ENCODE measurements at places on chromosomes 7 and 10.

DNA sequence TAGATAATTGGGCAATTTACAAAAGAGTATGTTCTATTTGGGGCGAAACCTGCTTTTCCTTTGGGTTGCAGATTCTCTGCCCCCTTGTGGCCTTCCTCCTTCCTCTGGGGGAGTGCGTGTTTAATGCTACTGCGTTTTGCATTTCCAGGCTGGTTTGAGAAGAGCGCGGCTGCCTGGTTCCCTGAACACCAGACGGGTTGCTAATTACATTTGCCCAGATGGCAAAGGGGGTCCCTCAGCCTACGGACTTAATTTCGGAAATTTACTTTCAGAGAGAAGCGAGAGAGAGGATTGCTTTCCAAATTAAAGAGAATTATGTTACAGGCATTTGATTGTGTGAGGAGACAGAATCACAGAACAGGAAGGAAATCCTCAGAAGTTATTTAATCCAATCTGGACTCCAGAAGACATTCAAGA, 91.9 kb upstream of the JAZF1 start:
- peak; percentile 76 for DNase-seq

DNA sequence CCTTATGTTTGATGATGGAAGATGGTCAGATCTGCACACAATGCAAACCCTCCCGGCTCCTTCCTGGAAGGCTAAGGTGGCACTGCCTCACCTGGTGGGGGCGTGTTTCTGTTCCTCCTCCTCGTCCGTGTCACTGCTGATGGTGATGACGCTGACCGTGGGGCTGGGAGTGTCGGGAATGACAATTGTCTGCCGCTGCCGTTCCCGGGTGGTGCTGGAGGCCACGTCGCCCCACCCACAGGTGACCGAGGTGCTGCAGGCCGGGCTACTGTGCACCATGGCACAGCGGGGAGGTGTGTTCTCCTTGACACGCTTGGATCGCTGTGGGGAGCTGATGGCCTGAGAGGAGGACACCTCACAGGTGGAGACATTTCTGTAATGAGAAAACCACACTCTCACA, 73.1 kb downstream of the CLEC2L start:
- DNase-seq, result no peak

GRCh38 chr10:91415816-91416215, 5.7 kb downstream of the HECTD2 start:
- DNase-seq, result no peak

- no peak for DNase-seq
Observed at GRCh38 chr10:132447446-132448247, 50.6 kb downstream of the PWWP2B start.

- no peak for DNase-seq
Observed at GRCh38 chr10:59227136-59227673, 50.8 kb downstream of the PHYHIPL start.

DNA sequence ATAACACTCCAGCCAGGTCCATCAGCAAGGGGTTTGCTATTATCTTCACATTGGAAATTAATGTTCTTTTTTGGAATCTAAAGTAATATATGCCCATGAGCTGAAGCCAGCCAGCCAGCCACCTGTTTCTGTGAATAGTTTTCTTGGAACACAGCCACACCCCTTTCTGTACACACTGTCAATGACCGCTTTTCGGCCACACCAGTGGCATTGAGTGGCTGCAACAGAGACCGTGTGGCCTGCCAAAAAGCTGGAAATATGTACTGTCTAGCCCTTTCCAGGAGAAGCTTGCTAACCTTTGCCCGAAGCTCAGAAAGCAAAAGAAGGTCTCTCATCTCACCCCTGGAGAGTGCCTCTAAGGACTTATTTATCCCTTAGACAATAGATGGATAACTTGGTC, 98.5 kb upstream of the NPS start:
- DNase-seq, result no peak

DNA sequence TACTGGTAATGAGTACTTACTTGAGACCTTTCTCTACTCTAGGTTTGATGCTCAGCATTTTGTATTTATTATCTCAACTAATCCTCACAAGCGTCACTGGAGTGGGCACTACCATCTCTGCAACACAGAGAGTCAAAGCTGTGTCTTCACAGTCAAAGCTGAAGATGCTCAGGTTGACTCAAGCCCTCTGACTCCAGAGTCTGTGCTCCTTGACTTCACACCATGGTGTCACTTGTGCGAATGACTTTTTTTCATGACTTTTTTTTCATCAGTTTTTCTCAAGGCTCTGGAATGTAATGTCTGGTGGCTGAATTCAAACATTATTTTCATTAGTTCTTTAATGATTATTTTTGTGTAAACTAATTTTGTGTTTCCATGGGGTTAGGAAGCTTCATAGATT, 30.4 kb upstream of the TARP start:
- no peak for DNase-seq

GRCh38 chr7:4748231-4748681, 27.2 kb upstream of the AP5Z1 start:
- no peak for DNase-seq

DNA sequence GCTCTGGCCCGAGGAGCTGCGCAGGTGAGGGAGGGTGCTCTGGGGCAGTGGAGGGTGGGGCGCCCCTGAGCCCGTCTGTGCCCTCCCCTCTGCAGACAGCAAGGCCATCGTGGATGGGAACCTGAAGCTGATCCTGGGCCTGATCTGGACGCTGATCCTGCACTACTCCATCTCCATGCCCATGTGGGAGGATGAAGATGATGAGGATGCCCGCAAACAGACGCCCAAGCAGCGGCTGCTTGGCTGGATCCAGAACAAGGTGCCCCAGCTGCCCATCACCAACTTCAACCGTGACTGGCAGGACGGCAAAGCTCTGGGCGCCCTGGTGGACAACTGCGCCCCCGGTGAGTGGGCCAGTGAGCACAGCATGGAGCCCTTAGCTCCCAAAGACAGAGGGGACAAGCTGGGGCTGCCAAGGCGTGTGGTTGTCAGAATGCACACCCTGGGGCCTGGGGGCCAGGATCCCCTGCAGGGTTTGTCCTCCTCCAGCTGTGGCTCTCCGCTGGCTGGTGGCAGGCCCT, 5.1 kb downstream of the FLNC start:
- DNase-seq, result no peak

DNA sequence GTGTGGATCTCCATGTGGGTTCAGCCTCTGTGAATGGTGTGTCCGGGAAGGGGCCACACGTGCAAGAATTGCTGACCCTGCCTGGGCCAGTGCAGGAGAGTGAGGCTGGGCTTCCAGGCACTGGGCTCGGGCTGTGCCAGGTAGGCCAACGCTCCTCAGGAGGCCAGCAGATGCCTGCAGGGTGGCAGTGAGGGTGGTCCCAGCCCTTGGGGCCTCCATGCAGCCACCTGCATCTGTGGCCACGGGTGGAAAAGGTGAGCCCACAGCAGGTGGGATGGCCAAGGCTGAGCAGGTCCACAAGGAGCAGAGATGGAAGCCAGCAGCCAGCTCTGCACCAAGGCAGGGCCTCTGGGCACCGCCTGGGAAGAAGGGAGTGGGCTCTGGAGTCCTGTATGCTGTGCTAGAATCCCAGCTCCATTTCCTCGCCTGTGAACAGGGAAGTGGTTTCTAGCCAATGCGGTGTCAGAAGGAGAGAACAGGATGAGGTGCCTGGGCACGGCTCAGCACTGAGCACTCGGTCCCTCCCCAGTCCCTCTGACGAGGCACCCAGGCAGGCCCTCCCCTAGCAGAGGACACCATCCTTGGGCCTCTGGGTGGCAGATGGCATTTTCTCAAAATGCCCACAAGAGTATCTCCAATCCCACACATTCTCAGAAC, 31.1 kb upstream of the RET start:
- DNase-seq, result no peak

- peak; percentile 63 for DNase-seq
Observed at GRCh38 chr7:97027427-97028234, 3.0 kb upstream of the DLX5 start.

- DNase-seq, result no peak
Observed at GRCh38 chr10:117133273-117134055, 4.6 kb downstream of the VAX1 start.

GRCh38 chr10:98425511-98426352, 10.8 kb upstream of the PYROXD2 start:
- no peak for DNase-seq

DNA sequence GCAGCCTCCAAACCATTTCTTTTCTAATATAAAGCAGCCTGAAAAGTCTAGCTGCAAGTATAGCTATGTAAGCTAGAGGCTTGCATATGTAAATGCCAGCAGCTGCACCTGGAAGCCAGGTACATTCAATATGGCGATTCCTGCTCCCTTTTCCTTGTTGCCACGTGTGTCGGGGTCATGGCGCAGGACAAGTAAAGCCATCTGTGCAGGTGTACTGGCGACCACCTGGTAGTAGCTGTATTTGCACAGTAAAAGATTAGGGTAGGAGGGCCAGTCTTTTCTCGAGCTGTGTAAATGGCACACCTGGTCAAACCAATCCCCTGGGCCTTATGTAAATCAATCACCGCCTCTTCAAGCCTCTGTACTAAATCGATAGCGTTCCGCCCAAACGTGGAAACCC, 484.5 kb downstream of the MAGI2 start:
- DNase-seq, result no peak

DNA sequence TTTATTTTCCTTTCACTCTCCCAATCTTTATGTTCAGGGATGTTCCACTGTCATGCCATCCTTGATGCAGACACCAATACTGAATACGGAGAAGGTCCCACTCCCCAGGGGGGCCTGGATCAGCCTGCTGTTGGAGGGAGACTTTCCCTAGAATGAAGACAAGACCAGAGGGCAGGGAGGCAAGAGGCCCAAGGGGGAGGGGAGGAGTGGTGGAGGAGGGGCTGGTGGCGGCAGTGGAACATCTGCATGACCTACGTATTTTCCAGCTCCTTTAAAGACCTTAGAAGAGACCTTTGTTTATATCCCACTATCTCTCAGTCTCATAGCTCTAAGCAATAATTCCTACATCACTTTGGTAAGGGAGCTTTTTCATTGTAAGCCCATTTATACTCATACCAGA, 183.0 kb downstream of the HECW1 start:
- no peak for DNase-seq

GRCh38 chr10:112182784-112183328, 709 bp downstream of the GPAM start:
- no peak for DNase-seq

DNA sequence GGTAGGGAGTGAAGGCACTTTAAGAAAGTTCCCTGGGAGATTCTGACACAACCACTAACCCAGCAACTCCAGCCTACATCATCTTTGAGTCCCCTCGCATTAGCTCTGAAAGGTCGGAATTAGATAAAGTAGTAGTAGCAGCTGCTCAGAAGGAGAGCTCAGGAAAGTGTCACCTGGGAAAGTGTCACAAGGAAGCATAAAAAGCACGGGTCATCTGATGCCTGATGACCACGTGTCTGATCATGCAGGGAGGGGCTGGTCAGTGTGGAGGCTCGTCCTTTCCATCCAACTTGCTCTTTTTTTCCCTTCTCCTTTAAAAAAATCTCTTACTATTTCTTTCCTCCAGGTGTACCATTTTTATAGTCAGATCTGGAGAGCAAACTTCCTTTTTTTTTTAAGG, 47.1 kb upstream of the PDCD4 start:
- DNase-seq, result no peak

DNA sequence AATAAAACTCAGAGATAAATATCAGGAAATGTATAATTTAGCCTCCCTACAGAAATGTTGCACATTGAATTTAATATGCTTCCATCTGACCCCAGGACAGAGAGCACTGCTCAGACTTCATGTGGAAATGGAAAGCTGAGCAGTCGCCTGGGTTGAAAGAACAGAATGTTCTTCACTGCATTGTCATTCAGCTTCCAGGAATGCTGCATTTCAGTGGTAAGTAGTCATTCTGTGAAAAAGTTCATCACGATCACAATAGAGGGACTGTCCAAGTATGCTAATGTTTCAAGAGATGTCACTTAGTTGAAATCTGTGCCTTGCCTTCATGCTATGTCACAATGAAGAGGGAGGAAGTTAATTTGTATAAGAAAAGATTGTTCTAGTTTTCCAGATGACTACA, 147.3 kb downstream of the NRCAM start:
- no peak for DNase-seq

DNA sequence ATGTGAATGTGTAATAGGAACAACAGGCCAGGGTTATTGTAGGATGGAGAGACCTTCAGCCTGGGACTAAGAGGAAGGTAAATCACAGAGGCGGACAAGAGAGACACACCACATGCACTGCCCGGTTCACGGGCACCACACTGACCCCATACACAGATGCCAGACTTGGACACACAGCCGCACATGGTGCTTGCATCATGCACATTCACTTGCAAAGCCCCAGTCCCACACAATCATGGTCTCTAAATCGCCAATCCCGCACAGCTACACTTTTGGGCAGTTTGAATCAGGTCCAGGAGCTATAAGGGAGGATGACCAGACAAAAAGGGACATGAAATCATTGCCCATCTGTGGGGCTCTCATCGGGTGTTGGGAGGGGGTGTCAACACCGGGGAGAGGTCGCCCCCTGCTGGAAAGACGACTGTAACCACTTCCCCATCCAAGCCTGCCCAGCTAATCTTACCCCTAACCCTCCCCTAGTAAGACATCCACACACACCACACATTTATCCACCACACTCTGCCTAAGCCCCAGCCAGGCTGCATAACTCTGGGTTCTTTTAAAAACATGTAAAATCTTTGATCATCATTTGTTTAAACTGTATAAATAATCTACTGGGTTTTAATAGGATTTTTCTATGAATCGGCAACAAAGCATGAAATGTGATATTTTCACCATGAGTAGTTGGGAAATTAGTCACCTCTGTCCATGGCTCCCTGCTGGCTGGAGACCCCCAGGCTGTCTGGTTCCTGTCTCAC, 40.5 kb upstream of the SLF2 start:
- no peak for DNase-seq

DNA sequence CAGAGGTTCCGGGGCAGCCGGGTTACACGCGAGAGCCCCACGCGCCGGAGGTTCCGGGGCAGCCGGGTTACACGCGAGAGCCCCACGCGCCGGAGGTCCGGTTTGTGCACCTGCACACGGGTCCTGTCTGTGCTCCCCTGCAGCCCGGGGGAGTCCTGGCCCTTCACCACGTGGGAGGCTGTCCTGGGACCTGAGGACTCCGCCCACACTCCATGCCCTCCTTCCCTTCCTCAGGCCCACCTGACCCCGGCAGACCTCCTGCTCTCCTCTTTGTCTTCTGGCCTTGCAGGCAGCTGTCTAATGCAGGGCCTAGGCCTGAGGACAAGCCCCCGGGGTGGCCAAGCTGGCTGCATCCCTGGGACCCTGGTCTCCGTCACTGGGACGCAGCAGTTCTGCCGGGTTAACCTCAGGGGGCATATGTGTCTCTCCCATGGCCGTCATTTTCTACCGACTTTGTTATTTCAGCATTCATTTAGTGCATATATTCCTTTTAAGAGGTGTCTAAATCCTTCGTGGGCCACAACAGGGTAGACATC, 374.6 kb downstream of the DNAJB6 start:
- no peak for DNase-seq

- no peak for DNase-seq
Observed at GRCh38 chr10:20380401-20380800, 516.7 kb downstream of the NEBL start.

- no peak for DNase-seq
Observed at GRCh38 chr10:93406364-93407145, 75.6 kb downstream of the MYOF start.

- DNase-seq, result no peak
Observed at GRCh38 chr7:21504021-21504420, 38.8 kb upstream of the DNAH11 start.
